Skin of body (tissue), 3 donors: ENCODE measurements at places on chromosomes 6 and 20. TPM values are rescaled to one million over a fixed set of nuclear protein-coding genes. Genes with fewer than 3 reads are reported as not detected.
A peak's percentile ranks its signal among the peaks of the same experiment; 100 is the strongest.

GRCh38 chr20:7159903-7160302 lies 392.4 kb downstream of the BMP2 start:
- no peak for DNase-seq

DNA sequence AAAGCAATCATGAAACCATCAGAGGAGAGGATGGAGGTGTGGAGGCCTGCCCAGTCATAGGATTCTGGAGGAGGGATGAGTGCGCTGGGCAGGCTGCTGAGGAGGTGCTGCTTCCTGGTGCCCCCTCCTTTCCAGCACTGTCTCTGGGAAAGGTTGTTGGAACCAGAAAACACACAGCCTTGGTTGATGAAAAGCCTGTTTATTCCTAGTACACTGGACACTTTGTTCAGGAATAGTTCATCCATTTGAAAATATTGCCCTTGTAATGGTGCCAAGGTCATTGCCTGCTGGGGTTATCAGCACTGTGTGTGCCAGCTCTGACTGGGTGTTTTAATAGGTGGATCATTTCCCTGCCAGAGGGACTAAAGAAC lies 83.7 kb upstream of the ARMC2 start:
- no peak for DNase-seq

DNA sequence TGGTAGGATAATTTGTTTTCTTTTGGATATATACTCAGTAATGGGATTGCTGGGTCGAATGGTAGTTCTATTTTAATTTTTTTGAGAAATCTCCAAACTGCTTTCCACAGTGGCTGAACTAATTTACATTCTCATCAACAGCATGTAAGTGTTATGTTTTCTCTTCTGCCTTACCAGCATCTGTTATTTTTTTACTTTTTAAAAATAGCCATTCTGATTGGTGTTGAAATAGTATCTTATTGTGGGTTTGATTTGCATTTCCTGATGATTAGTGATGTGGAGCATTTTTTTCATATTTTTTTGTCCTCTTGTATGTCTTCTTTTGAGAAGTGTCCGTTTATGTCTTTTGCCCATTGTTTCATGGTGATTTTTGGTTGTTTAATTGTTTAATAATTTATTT lies 11.9 kb downstream of the HINT3 start:
- DNase-seq = no peak

DNA sequence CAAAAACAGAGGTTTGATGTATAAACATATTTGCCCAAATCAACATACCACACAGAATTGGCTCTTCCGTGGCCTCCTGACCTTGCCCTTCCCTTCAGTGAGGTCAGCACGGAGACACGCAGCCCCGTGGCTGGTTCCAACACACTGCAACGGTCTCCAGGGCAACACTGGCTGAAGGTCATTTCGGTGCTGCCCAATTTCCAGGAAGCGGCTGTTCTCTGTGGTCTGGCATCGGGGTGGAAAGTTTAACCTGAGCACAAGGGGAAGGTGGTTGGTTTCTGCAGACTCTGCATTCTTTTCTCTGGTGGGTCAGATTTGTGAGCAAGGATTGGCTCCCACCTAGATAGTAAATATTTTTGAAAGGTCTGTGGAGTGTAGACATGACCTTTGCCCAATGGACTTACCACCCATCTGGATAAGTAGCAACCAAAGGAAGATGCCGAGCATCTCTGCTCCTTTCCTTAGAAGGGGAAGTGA lies 177.6 kb upstream of the PHACTR1 start:
- DNase-seq = no peak

GRCh38 chr20:11700831-11701230 lies 216.9 kb upstream of the BTBD3 start:
- no peak for DNase-seq

The SNAI1 gene
- total RNA-seq = 0.59 TPM

- no peak for DNase-seq
Measured at GRCh38 chr6:66065313-66065712, 358.3 kb upstream of the EYS start.

- no peak for DNase-seq
Measured at GRCh38 chr6:28490205-28490890, 25.2 kb downstream of the GPX6 start.

- peak; percentile 28 for DNase-seq
Measured at GRCh38 chr6:125046107-125046925, 84.1 kb downstream of the RNF217 start.

DNA sequence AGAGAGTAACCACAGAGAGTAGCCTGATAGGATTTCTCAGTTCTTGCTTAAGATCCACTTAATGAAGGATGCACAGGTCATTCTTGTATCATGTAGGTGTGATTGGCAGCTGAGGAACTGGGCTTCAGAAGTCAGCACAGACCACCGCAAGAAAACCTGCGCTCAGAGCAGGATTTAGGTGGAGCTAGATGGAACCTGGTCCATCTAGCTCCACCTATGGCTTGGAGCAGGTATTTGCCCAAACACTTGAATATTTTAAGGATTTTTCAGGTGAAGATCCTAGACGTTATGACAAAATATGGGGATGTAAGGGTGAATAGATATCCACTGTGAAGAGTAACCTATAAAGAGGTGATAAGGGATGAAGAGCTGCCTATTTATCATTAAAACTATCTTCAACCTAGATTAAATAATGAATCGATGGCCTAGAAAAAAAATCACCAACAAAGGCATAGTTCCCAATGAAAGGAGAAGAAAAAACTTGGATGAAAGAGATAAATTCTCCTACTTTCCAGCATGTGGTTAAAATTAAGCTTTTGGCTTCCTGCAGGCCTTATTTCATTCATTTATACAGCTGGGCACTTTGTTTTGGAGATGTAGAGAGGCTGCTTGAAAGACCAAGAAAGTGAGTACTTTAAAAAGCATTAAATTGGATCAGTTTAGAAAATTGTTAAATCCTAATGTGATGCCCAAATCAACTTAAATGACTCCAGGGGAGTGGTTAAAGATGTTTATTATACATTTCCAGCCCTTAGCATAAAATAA lies 778.4 kb upstream of the GJE1 start:
- DNase-seq = peak; percentile 5

DNA sequence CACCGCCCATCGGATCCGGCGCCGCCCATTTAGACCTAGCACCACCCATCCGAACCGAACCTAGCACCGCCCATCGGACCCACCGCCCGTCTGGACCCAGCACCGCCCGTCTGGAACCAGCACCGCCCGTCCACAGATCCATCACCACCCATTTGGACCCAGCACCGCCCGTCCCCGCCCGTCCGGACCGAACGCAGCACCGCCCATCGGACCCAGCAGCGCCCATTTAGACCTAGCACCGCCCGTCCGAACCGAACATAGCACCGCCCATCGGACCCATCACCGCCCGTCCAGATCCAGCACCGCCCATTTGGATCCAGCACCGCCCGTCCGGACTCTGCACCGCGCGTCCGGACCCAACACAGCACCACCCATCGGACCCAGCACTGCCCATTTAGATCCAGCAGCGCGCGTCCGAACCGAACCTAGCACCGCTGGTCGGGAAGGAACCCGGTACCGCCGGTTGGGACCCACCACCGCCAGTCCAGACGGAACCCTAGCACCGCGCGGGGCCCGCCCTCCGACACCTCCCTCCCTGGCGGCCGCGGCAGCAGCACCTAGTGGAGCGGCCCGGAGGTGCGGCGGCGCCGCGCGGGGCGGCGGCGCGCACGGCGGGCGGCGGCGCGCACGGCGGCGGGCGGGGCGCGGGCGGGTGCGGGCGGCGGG lies 348 bp upstream of the AFDN start:
- peak; percentile 11 for DNase-seq

The TRAM2 gene
- 16.8 TPM for total RNA-seq

The EYS gene
- 0.69 TPM for total RNA-seq

DNA sequence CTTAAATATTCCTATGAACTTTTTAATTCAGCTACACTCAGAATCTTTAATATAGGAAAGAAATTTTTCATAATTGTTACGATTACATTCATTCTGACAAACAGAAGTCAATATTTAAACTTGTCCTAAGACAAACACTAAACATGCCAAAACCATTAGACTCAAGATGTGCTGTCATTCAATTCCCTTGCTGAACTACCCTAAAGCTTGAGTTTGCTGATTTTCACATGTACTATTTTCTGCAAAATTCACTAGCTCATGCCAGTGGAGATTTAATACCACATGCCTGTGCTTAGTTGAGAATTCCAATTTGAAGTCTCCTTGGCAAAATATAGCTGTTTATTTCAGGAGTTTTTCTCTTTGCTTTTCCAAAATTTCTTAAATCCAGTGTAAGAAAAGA lies 448.0 kb downstream of the COL12A1 start:
- no peak for DNase-seq

The SLC22A23 gene
- 11.8 TPM for total RNA-seq

The IL17A gene
- total RNA-seq = not detected

GRCh38 chr6:157139054-157139708 lies 184.1 kb downstream of the TMEM242 start:
- DNase-seq = no peak

DNA sequence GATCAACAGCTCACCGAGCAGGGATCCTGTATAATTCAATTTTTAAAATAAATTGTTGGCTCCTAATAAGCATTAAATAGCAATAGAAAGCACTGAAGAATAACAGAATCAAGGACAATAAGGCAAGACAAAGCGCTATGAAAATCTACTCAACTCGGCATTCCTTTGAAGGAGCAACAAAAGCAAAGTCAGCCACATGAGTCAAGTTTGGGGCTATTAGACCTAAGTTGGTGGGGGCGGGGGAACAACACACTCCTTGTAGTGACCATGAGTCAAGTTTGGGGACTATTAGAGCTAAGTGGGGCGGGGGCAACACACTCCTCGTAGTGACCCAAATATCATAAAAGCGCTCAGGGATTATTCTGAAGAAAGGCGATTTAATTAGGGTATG lies 120.0 kb downstream of the FOXC1 start:
- no peak for DNase-seq

GRCh38 chr20:46009816-46010215 lies 1.1 kb downstream of the MMP9 start:
- no peak for DNase-seq

- no peak for DNase-seq
Measured at GRCh38 chr6:106159531-106159940, 73.4 kb downstream of the PRDM1 start.

GRCh38 chr6:20021795-20022194 lies 184.6 kb downstream of the ID4 start:
- no peak for DNase-seq

- no peak for DNase-seq
Measured at GRCh38 chr6:170279977-170280688, 10.7 kb downstream of the DLL1 start.

The THEMIS gene
- total RNA-seq = 0.10 TPM

DNA sequence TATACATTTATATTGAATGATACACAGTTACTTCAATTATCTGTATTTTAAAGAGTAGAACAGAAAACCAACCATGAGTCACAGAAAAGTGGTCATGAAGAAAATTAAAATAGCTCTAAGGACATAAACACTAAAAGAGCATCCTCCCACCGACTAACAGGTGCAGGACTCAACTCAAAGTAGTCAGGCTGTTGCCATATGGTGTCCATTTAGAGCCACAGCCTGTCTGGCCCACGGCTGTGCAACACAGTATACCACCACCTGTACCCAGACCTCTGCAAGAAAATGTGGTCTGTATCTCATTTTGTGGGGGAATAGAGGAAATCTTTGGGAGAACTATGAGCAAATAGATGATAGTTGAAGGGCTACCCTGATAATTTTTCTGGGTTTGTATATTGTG lies 449.8 kb upstream of the RNF217 start:
- no peak for DNase-seq

The SPATS1 gene
- total RNA-seq = not detected

- no peak for DNase-seq
Measured at GRCh38 chr6:134809130-134809529, 140.8 kb downstream of the ALDH8A1 start.

DNA sequence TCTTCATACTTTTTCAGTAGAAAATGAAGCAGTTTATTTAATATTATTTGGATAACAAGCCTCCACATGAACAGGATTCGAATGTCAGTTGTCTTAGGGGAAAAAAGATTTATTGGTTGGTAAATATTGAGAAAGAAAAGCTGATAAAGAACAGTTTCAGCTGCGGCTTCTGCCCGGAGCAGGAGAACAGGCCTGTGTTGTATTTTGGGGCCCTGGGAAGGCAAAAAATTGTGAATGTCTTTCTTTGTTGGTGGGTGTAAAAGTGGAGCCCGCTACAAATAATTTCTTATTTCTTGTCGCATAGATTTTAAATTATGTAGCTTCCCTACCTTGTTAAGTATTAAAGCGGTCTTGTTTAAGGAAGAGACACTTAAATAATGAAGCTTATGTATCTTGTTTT lies 90.5 kb upstream of the PAX1 start:
- DNase-seq = no peak

DNA sequence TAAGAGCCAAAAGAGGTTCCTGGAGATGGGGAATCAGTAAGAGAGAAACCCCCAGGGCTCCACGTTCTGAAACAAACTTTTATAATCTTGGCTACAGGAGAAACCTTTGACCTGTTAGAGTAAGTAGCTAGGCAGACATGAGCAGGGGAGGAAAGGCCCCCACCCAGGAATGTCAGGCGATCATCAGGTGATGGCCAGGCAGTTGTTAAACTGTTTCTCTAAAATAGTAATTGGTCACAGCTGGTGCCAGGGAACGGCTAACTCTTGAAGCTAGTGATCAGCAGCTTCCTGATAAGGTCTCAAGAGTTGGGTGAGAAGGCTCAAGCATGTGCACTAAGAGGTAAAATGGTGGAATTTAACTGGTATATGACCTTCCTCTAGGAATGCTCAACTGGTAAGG lies 263.8 kb downstream of the HDGFL1 start:
- no peak for DNase-seq

GRCh38 chr6:136696783-136697364 lies 95.4 kb downstream of the MAP3K5 start:
- DNase-seq = no peak

DNA sequence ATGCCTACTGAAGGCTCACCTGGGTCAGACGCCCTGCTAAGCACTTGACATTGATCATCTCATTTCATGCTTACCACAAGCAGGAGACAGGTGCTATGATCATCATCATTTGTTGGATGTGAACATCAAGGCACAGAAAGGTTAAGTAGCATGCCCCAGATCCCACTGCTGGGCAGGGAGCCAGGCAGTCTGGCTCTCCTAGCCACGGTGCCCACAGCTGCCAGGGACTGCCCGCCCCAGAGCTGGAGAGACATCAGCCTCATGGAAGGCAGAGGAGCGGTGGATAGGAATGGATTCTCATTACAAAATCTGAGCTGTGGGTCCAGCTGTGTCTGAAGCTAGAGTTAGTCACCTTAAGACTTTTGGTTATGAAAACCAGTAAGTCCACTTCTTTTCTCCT lies 3.6 kb downstream of the SULF2 start:
- no peak for DNase-seq

The PTCRA gene
- total RNA-seq = not detected

GRCh38 chr6:112651239-112651638 lies 304.1 kb downstream of the RFPL4B start:
- no peak for DNase-seq

The CD83 gene
- total RNA-seq = 22.1 TPM

GRCh38 chr6:160217073-160217472 lies 41.5 kb downstream of the SLC22A2 start:
- no peak for DNase-seq

DNA sequence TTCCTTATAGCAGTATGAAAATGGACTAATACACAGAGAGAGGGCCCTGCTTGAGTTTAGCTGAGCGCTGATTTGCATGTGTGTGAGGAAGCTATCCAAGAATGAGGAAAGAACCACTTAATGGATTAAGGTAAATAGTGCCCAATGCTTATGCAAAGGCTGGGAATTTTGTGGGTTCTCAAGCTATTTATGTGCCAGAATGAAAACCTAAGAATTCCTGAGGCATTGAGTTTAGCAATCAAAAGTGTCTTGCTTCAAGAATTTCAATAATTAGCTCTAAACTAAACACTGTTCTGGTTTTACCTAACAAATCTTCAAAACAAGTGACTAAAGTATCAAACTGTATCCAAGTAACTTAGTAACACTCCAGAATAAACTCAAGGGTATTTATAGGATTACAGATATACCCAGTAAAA lies 7.0 kb upstream of the OR14J1 start:
- no peak for DNase-seq

The COX4I2 gene
- 4.1 TPM for total RNA-seq
